Ammon's horn (tissue), 1 donor: ENCODE measurements at places on chromosomes 16 and 17.
A peak's percentile ranks its signal among the peaks of the same experiment; 100 is the strongest.

- no peak for DNase-seq
Measured at GRCh38 chr17:20981046-20981920, 61.5 kb downstream of the USP22 start.

GRCh38 chr16:47481698-47482374 lies 20.7 kb downstream of the PHKB start:
- no peak for DNase-seq

- DNase-seq, result peak; percentile 8
Measured at GRCh38 chr16:7938175-7938574, 605.5 kb downstream of the RBFOX1 start.

DNA sequence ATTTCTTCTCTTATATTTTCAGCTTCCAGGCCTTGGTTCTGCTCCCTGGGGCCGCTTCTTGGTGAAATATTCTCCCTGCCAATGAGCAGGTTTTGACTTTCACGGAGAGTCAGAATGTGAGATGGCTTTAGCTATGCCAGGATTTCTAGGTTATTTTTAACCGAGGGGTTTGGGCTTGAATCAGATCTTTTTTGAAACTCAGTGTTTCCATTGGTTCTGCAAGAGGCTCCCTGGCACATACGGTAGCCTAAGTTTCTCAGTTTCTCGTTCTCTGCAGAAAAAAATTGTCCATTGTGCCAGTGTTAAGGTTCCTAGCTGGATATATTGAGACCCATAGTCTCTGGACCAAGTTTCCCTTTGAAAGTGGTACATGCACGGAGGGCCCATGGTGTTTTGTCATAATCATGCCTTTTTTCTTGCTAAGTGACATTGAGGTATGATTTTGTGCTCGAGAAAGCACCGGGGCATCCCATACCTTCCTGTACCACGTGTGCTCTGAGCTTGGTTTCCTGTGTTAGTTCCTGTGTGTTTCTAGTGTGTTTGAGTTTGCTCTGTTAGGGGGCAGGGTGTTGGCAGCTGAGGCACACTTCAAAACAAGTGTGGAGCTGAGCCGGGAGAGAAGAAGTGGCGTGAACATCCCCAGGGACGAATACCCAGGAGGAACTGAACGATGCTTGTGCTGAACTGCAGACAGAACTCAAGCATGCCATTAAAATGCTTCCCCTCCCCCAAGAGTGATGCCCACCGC lies 127.2 kb downstream of the HS3ST3B1 start:
- DNase-seq, result no peak

- DNase-seq, result no peak
Measured at GRCh38 chr17:81510785-81511553, 1.6 kb downstream of the ACTG1 start.

DNA sequence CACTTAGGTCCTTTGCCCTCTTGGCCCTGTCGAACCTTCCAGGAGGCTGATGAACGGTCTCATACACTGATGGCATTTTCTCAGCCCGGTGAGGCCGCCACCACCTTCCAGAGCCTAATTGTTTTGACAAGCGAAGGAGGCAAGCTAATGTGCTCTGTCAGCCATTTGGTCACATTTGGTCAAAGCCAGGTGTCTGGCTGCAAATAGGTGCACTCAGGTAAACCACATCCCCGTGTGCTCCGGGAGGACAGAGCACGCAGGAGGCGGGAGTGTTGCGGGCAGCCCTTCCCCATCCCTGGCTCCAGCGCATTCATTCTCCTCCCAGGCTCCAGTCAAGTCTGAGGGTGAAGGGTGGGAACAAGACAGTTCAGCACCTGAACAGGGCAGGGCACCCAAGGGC lies 240.1 kb downstream of the MSI2 start:
- DNase-seq, result no peak

- no peak for DNase-seq
Measured at GRCh38 chr17:48357779-48358602, 72.0 kb downstream of the SKAP1 start.

GRCh38 chr16:5730783-5731182 lies 633.2 kb upstream of the EEF2KMT start:
- DNase-seq, result no peak

- DNase-seq, result no peak
Measured at GRCh38 chr16:11198828-11199227, 57.2 kb downstream of the SOCS1 start.

- no peak for DNase-seq
Measured at GRCh38 chr16:88754912-88755744, 29.9 kb downstream of the PIEZO1 start.

- no peak for DNase-seq
Measured at GRCh38 chr17:39122991-39123390, 28.4 kb downstream of the PLXDC1 start.

GRCh38 chr16:62977876-62978275 lies 941.6 kb upstream of the CDH8 start:
- no peak for DNase-seq

DNA sequence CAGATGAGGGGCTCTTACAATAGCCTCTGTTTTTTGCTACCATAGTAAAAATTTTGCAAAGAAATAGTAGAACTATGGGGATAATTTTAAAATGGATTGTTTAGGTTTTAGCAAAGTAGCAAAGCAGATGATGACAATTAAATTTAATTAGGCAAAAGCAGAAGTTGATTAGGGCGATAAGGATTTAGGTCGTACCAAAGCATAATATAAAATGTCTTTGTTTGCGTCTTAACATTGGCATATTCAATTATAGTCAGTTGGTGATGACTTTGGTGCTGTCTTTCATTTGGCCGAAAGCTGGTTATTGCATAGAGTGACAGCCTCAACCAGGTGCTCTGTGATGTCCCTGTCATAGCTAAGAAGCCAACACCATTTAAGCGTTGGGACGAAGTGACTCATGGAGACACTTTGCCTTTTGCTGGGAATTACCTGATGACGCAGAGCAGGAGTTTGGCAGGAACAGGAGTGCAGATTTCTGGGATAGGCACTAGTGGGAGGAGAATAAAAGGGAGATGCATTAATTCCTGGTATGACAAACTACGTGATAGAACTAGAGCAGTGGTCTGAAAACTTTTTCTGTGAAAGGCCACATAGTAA lies 38.3 kb downstream of the MAP2K6 start:
- DNase-seq, result no peak

DNA sequence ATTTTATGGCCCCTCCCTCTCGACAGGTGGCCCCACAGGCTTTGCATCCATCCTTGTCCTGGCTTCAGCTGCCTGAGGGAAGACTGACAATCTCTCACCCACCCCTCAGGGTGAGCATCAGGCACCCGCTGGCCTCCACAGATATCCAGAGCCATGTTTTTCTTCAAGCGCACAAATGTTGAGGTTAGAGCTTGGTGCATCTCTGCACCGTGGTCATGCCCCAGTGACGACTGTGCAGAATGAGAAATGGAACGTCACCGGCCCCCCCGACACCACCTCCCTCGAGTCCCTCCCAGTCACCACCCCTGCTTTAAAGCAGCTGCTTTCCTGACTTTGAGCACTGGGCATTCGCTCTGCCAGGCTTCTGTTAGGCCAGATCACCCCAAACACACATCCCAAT lies 19.8 kb upstream of the TIMP2 start:
- no peak for DNase-seq

DNA sequence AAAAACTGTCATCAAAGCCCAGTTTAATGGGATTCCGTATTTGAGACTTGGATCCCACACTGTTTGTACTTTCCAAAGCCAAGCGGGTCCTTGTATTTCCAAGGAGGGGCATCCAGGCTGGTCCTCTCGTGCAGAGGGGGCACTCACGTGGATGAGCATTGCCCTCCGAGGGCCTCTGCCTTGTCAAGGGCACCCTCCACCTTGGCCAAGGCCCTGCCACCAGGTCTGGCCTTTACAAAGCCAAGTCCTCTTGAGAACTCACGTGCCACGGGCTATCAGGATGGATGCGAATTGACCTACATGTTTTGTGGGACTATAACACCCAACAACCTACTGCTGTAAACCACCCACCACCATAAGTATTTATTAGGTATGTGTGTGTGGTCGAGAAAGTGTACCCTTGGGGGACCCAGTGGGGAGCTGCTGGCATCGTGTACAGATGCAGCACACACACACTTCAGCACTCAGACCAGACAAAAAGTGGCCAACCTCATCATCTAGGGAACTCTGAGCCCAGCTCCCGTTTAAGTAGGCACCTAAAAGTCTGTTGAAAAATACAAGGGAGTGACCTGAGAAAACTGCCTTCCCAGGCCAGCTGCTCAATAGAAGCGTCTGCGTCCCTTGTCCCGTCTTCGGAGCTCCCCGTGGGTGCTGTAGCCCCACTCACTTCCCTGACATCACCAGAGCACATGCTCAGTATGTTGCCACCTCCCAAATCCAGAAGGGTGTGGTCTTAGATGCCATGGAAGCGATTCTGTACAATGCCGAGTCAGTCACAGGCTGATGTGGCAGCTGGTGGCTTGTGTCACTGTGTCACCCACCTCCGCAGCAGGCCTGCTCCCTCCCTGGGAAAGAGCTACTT lies 12.9 kb downstream of the MAP1LC3B start:
- DNase-seq, result no peak

DNA sequence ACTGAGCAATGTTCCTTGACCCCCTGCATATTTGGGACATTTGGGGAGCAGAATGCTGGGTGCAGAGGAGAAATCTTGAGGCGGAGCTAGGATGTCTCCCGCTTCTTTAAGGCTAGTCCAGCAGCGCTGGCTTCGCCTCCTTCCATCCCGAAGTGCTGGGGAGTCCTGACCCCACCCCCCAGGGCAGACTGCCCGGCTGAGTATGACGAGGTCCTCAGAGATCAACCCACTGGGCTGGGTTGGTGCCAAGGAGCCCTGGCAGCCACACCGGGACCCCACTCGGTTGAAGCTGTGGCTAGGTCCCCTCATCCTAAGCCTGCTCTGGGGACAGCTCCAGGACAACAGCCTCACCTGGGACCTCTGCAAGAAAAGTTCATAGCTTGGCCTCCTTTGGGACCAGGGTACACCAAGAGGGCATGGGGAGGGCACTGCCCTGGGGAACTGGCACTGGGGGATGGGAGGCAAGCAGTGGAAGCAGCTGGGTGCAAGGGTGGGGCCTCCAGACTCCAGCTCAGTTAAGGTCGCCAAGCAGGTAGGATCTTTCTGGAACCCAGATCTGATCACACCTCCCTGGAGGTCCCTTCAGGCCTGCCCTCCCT lies 11.0 kb downstream of the RHBDF2 start:
- no peak for DNase-seq

GRCh38 chr16:1290860-1291575 lies 18.4 kb upstream of the UBE2I start:
- no peak for DNase-seq

DNA sequence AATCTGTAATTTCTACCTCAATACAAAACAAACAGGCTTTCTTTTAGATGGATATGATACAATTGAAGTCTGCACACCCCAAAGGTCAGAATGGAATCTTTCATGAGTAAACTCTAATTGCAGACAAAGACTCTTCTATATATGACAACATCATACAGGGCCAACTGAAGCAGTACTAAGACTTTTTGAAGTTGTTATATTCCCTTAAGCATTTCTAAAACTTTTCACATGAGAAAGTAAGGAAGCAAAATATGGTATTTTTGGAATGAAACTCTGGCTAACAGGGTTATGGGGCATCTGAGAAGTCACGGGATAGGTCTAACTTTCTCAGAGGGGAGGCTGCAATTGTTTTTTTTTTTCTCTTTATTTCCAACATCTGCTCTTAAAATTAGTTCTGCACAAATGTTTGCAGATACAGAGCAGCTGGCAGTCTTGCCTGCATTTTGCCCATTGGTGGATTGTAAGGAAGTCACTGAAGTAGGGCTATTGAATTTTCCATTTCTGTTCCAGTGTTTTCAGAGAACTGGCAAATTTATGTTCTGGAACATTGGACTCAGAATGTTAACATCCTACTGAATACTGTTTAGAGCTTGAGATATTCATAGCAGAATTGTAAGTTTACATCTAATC lies 59.1 kb downstream of the SSH2 start:
- DNase-seq, result peak; percentile 28

GRCh38 chr17:2067608-2068024 lies 12.7 kb downstream of the HIC1 start:
- DNase-seq, result no peak

GRCh38 chr16:87236516-87237115 lies 80.6 kb downstream of the C16orf95 start:
- no peak for DNase-seq

- no peak for DNase-seq
Measured at GRCh38 chr17:12287953-12288352, 267.3 kb downstream of the MAP2K4 start.

GRCh38 chr17:80424878-80425765 lies 10.2 kb downstream of the ENDOV start:
- DNase-seq, result no peak

- no peak for DNase-seq
Measured at GRCh38 chr16:80851831-80852230, 47.4 kb upstream of the CDYL2 start.

DNA sequence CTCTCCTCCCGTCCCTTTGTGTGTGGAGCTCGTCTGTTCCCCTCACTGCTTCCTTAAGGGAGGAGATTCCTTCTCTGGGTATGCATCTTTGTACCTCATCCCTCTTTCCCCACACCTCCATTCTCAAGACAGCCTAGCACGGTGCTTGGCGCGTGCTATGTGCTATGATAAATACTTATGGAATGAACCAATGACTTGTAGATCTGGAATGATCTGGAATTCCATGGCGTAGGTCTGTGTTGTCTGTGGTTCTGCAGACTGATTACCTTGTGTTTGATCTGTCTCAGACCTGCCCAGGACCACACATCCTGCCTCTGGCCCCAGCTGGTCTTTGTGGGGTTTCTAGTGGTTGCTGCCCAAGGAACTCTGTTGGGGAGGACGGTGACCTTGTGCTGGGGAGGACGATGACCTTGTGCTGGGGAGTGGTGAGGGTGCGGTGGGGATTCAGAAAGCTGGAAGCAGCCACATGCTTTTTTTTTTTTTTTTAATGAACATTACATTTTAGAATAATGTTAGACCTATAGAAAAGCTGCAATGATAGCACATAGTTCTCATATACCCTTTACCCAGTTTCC lies 33.5 kb upstream of the ETV4 start:
- DNase-seq, result no peak

DNA sequence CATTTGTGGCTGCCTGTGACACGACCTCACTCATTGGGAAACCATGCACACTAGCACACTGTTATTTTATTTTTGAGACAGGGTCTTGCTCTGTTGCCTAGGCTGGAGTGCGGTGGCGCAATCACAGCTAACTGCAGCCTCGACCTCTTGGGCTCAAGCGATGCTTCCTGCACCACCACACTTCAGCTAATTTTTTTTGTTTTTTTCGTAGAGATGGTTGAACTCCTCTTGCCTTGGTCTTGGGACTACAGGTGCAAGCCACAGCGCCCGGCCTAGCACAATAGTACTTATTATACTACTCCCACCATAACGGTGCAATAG lies 2.8 kb upstream of the NPTX1 start:
- no peak for DNase-seq

GRCh38 chr17:64632194-64632593 lies 29.9 kb downstream of the SMURF2 start:
- no peak for DNase-seq
